ENCODE measurements at places on chromosomes 3 and 15.

DNA sequence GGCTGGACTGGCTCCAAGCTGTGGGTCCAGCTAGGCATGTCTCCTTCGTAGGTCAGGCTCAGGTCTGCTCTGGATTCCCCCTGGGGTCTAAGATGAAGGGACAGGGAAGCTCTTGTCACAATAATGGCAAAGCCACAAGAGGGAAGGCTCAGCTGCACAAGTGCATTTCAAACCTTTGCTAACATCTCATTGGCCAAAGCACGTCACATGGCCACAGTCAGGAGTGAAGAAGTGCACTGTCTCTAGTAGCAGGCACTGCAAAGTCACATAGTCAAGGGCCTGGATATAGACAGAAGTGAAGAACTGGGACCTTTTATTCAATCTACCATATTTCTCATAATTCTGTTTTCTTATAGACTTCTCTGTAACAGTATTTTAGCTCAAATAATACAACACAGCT is 20.1 kb downstream of the DLEC1 start:
- no peak for DNase-seq

- DNase-seq, result no peak
These were observed 10.1 kb downstream of the ITGA11 start for GRCh38 chr15:68421798-68422402.

DNA sequence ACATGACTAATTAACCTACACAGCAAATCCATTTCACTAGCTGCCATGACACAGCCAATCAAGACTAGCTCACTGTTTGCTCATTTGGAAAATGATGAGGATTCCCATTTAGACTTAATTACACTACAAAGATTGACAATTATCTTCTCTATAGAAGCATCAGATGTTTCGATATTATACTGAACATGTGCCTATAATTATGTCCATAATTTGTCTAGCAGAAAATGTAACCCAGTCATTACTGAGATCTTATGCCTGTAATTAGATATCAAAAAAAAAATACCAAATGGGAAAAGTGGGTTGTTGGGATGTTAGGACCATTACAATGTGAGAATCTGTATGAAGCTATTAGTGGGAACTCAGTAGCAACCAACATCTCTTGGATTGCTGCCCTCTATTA is 344.2 kb upstream of the MCTP2 start:
- no peak for DNase-seq

DNA sequence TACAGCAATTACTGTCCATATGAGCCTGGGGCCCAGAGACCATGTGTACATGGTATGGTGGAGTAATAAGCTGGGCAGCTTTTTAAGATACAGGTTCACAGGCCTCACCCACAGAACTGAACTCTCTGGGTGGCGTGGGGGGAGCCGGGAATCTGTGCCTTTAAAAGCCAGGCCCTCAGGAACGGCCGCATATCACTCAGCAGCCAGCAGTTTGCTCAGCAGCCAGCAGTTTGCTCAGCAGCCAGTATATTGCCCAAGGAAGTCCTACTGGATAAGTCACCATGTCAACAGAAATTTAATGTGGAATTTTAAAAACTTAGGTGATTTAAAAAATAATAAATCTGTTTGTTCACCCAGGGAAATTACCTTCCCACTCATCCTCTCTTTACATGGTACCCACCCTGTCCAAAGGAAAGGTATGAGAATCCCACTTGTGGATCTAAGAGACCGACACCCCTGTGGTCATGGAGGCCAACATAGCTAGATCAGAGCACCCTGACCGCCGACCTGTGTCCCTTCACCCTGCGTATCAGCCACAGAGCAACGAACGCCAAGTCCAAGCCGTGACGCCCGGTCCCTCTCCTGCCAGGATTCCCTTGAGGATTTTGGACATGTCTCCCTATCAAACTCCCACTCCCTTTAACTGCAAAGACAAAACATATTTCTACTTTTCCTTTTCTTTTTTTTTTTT is 95.7 kb upstream of the CHRM5 start:
- DNase-seq, result no peak

DNA sequence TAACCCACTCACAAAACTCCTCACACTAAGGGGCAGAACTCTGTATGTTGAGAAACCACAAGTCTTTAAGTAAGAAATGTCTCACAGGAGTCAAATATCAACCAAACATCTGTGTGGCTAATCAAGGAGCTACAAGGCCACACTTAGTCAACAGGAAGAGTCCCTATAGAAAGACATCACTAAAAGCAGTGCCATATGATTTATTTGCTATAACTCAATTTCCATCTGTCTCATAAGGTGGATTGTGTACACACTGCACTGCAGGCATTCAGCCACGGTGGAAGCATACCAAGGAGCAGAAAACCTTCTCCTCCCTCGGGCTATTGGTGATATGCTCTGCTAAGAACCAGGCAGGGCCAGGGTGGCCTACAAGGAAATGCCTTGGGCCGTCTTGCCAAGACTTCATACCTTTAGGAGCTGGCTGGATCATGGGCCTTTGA is 197.6 kb upstream of the CFAP20DC start:
- DNase-seq, result no peak

DNA sequence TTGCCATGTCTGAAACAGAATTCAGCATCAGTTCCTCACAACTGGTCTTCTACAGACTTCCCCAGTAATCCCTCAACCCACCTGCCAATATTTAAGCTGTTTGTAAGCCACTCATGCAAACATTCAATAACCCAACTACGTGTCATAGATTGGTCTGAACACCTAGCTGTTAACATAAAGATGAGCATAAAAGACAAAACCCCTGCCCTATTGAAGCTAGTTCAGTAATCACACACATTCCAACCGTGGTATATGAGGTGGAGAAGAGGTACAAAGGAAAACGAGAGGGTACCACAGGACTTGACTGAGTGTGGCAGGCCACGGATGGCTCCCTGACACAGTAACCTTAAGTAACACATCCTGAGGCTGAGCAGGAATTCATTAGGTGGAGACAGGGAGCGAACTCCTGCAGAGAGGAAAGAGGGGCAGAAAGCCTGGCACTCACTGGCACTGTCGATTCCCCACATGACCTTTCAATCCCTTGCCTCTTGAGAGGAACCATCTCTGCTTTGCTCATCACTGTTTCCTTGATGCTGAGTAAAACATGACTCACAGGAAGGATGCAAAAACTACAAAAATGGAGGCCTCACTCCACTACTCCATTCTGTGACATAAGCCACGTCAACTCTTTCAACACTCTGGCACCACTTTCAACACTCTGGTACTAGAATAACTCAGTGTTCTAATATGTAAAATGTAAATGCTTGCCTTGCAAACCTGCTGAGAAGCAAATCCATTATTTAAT is 31.3 kb downstream of the RPN1 start:
- peak; percentile 33 for DNase-seq

DNA sequence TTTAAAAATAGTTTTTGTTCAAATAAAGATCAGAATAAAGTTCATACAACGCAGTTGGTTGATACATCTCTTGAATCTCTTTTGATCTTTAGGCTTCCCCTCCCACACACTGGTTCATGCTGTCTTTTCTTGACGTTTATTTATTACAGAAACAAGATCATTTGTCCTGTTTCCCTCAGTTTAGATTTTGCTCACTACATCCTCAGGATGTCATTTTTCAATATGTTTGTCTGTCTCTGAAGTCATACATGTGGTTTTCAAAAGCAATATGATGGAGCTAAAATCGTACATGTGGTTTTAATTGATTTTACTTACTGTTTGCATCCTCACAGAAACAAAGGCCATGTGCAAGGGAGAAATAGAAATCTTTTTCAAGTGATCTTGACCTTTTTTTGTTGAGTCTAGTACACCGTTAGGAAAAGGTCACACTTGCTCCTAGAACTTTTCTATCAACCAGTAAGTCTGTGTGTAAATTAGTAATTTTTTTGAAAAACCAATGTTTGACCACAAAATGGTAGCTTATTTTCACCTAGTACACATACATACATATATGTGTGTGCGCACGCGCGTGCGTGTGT is 63.7 kb upstream of the SENP5 start:
- DNase-seq, result no peak

DNA sequence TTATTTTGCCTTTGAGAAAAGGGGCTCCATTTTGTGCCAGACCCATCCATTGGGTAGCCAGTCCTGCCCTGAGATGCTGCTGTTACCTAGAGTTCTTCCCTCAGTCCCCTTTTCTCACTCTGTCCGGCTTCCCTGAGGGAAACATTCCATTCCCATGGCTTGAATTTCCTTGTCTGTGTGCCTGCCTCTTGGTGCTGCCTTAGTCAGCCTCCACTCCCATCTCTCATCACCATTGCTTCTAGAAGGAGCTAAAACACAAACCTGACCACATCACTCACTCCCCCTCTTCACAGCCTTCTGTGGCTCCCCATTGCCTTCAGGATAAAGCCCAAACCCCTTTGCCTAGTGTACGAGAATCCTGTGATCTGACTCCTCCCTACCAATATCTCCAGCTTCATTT is 25.2 kb upstream of the C2CD4B start:
- no peak for DNase-seq

DNA sequence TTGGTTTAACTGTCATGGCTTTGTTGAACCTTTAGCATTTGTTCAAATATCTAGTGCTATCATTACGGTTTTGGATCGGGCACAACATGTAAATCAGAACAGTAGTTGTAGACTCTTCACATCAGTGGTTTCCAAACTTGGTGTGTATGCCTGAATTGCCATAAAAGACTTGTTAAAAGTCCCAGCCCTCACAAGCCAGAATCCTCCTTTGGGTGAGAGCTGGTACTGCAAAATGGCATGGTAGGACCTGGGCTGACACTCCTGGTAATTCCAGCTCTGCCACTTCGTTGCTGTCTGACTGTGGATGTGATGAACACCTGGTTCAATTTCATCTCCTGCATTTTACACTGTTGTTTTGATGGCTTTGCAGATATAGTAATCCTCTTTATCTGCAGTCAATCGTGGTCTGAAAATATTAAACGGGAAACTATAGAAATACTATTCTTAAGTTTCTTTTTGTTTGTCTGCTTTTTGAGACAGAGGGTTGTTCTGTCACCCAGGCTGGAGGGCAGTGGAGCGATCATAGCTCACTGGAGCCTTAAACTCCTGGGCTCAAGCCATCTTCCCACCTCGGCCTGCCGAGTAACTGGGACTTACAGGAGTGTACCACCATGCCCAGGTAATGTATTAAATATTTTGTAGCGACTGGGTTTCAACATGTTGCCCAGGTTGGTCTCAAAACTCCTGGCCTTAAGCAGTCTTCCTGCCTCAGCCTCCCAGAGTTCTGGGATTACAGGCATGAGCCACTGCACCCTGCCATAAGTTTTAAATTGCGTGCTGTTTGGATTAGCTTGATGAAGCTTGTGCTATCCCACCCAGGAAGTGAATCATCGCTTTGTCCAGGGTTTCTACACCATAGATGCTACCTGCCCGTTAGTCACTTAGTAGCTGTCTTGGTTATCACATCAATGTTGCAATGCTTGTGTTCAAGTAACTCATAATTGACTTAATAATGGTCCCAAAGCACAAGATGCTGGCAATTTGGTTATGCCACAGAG is 61.6 kb downstream of the RAB7A start:
- no peak for DNase-seq

- DNase-seq, result no peak
These were observed 242.6 kb upstream of the TOPAZ1 start for GRCh38 chr3:43998836-43999727.

GRCh38 chr3:174191380-174191779 is 667.8 kb upstream of the NAALADL2 start:
- DNase-seq, result no peak

GRCh38 chr3:177441813-177442646 is 244.7 kb upstream of the TBL1XR1 start:
- no peak for DNase-seq

DNA sequence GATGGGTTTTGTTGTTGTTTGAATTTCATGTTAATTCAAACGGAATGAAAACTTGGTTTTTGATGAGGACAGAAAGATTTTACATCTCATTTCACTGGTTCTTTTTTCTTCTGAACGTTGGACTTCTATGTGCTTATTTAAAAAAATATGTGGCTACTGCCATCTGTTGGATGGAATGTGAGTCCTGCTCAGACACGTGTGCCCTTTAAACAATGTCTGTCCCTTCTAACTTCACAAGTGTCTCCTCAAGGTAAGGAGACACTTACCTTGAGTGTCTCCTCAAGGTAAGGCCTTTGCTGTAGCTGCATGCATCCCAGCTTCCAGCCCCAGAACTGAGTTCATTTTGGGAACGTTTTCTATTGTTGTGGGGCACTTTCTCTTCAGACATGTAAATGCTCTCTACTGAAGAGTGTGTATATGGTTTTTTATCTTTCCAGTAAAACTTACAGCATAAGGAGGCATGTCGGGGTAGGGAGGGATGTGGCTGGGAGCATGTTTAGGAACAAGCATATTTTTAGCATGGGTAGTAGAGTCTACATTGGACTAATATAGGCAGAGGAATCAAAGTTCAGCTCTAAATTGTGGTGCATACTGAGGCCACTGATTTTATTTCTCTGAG is 63.1 kb upstream of the UBE3A start:
- DNase-seq, result no peak

DNA sequence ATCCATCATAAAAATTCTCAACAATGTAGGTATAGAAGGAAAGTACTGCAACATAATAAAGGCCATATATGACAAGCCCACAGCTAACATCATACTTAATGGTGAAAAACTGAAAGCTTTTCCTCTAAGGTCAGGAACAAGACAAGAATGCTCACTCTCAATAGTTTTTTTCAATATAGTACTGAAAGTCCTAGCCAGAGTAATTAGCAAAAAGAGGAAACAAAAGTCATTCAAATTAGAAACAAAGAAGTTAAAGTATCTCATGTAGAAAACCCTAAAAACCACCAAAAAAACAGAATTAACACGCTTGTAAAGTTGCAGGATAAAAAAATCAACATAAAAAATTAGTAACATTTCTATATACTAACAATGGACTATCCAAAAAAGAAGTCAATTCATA is 61.8 kb downstream of the MYH15 start:
- no peak for DNase-seq

- DNase-seq, result no peak
These were observed 15.8 kb upstream of the RARB start for GRCh38 chr3:25412269-25412668.

GRCh38 chr3:72338942-72339669 is 509.1 kb downstream of the SHQ1 start:
- no peak for DNase-seq

- no peak for DNase-seq
These were observed 25.5 kb downstream of the MCCC1 start for GRCh38 chr3:183073839-183074238.

DNA sequence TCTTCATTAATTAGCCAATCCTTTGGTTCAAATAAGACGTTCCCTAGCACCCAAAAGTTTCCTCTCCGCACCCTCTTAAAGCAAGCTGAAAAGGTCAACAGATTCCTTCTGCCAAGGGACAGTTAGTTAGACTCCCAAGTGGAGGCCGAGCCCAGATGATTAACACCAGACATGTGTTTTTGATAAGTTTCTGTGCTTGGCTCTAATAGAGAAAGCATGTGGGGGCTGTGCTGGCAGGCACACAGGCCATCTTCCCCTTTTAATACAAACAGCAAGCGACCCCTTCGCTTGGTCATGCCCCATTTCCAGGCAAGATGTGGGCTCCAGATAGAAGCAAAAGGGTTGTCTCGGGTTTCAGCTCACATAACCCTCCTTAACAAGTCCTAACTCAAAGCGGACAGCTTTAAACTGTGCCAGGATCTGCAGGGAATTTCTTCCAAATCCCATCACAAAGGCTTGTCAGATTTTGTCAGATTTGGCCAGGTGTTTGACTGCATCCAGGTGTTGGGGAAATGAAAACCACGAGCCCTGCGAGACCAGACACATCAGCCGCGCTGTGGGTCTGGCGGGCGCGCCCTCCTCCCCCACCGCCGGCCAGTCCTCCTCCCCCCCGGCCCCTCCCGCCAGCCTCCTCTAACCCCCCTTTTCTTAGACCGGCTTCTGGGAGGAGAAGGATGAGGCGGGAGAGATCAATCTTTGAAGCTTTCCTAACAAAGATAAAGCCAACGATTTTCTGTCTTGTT is 3.3 kb downstream of the HES1 start:
- DNase-seq, result peak; percentile 73

GRCh38 chr15:32707436-32707835 is 10.4 kb upstream of the GREM1 start:
- no peak for DNase-seq

Measured in fibroblast of skin of left biceps (primary cell).